ENCODE measurements at places on chromosomes 6 and 20. TPM values are rescaled to one million over a fixed set of nuclear protein-coding genes. Genes with fewer than 3 reads are reported as not detected.
A peak's percentile ranks its signal among the peaks of the same experiment; 100 is the strongest.

Gene DEFB114
- total RNA-seq, result not detected

- no peak for DNase-seq
Observed at GRCh38 chr6:169913096-169913638, 161.7 kb downstream of the ERMARD start.

DNA sequence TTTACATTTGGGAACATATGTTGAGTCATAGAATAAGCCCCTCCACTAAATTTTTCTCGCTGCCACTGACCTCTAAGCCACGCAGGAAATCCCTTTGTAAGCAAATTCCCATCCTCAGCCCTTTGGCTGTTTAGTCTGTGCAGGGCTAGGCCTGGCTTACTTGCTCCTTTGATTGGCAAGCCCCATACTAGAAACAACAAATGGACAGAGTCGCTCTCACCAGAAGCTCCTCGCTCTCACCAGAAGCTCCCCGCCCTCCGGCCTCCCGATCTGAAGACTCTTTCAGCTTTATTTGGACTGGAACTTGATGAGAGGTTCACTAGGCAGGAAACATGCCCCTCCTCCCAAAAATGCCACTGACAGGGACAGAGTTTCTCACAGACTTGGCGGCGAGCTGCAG lies 149.2 kb upstream of the EXOC2 start:
- no peak for DNase-seq

Gene GTF2H4
- total RNA-seq, result 70.5 TPM

- DNase-seq, result no peak
Observed at GRCh38 chr20:36392989-36393388, 86.8 kb downstream of the DLGAP4 start.

DNA sequence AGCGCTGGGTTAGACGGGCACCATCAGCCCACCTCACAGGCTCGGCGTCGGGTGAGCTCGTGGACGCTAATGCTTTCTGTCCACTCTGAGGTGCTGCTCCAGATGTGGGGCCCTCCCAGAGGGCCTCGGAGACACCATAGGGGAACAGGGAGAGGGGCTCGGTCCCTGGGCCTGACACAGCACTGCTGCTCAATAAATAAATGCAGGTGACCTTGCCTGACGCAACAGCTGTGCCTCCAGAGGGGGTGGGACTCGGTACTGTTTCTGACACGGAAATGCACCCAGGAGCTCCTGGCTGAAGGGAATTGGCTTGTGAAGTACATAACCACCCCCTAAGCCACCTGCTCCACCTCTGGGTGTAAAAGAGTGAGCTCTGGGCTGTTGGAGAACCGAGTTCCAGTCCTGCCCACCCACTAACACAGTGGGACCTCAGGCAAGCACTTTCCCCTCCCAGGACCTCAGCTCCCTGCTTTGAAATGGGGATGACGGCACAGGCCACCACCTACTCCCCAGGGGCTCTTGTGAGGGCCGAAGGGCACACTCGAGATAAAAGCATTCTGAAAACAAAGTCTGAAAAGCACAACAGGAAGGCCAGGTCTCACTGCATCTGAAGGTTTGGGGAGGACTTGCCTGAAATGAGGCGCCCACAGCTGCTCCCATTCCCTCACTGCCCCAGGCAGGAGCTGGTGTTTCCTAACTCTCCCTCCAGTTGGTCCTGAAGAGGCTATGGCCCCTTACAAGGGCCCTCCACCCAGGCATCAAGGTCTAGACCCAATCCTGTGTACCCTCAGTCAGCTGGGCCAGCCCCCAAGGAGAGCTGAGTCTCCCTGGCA lies 6.7 kb downstream of the KCNK15 start:
- DNase-seq, result no peak

GRCh38 chr20:57153238-57153905 lies 113.1 kb downstream of the BMP7 start:
- DNase-seq, result no peak

Gene NRN1
- total RNA-seq, result not detected

DNA sequence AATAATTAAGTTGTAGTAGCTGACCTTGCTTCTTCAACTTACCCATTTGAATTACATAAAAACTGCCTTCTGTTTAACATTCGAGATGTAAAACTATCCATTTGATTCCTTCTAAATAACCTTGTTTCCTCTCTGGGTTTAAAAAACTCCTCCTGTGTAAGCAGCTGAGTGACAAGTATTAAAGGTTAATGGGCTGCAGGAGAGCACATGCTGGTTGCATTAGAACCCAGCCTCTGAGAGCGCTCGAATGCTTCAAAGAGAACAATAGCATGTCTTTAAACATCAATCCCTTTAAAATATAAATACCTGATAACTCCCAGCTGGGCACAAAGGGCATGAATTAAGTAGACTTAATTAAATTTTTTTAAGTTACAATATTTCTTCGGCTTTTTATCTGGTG lies 215.8 kb downstream of the EYA4 start:
- DNase-seq, result no peak

GRCh38 chr6:89500611-89501010 lies 67.7 kb downstream of the ANKRD6 start:
- DNase-seq, result no peak

Gene RAET1L
- total RNA-seq, result 2.3 TPM

- peak; percentile 40 for DNase-seq
Observed at GRCh38 chr6:42224222-42225028, 6.8 kb upstream of the MRPS10 start.

Gene PI16
- 0.32 TPM for total RNA-seq

DNA sequence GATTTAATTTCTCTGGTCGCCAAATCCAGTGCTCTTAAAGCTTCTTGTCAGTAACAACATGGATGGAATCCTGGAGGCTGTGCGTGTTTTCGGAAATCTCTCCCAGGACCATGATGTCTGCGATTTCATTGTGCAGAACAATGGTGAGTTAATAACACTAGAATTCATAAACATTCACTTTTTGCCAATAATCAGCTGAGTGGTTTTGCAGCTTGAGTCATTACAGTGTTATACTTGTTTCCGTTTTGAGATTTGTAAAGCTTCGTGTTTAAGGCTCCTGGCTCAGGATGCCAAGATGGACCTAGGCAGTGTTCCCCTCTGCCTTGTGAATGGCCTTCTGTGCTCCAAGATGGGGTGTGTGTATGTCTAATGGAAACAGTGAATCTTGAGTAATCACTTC lies 113.8 kb downstream of the ARMC2 start:
- no peak for DNase-seq

GRCh38 chr6:42451333-42452170 lies at the start of gene TRERF1:
Gene TRERF1, minus strand, starts transcription at chr6:42451926. Its CDS starts 182,336 bp downstream, at chr6:42269590.
- peak; percentile 31 for DNase-seq

Gene L3MBTL1
- 42.3 TPM for total RNA-seq

Gene HLA-DRB5
- total RNA-seq, result 13.7 TPM

Gene BIRC7
- total RNA-seq, result not detected

DNA sequence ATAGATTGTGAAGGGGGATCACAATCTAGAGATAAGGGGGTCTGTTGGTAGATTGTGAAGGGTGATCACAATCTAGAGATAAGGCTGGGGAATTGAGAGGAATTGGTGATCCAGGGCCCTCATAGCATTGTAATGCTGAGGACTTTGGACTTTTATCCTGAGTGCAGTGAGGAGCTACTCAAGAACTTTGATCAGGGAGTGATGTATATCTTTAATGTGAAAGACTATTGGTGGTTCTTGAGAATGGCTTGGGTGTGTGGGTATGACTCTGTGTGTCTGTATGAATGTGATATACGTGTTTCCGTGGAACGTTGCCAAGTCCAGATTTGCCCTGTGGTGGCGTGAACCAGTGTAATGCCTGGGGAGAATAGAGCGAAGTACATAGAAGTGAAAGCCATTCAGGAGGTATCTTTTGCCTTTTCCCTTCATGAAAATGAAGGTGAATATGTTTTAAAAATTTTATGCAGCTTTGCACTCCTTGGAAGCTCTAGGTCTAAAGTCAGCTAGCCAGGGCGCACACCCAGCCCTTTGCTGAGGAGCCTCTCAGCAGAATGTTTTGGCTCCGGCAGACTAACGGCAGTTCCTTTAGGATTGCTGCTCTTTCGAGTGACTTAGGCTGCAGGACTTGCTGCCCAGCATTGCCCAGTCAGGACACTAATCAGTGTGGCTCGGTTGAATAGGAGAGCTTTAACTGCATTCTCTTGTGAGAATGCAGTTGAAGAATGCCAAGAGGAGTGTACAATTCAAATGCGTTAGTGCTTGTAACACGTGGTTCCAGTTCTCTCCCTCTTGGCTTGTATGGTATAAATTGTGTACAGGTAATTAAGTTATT lies 3.5 kb downstream of the ZFAND3 start:
- DNase-seq, result peak; percentile 52

GRCh38 chr6:98957450-98957849 lies 9.7 kb upstream of the FBXL4 start:
- peak; percentile 57 for DNase-seq

DNA sequence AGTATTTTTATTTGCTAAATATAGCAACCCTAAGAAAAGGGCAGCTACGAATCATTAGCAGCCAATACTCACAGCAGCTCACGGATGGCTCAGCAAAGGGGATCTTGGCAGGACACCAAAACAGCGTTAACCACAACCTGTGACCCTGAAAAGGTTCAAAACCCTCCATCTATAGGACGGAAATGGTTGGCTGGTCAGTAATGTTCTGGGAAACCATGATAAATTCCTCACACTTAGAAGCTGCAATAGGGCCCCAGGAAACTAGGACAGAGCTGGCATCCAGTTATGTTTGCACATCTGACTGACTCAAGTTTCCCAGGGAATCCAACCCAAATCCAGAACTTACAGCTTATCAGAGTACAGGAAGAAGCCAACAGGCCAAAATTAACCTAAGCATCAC lies 30.9 kb upstream of the PTPRT start:
- no peak for DNase-seq

DNA sequence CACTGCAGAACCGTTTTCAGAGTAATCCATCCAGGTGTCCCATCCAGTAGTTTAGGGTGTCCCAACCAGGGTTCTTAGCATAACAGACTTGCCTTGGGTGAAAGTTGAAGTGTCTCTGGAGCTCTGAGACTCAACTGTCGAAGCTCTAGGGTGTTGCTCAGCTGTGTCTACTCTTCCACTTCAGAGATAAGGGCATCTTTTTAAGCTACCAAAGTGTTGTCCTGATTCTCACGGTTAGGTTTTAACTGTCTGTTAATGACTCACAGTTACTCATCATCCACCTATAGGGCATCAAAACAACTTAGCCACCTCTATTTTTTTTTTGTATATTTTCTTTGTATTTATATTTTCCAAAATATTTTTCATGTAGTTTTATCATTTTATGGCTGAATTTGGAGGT lies 36.9 kb upstream of the TBX18 start:
- no peak for DNase-seq

- no peak for DNase-seq
Observed at GRCh38 chr6:44349904-44350649, 7.6 kb downstream of the SPATS1 start.

GRCh38 chr6:111844376-111844775 lies 28.9 kb downstream of the FYN start:
- no peak for DNase-seq

Gene TFAP2D
- total RNA-seq, result not detected

DNA sequence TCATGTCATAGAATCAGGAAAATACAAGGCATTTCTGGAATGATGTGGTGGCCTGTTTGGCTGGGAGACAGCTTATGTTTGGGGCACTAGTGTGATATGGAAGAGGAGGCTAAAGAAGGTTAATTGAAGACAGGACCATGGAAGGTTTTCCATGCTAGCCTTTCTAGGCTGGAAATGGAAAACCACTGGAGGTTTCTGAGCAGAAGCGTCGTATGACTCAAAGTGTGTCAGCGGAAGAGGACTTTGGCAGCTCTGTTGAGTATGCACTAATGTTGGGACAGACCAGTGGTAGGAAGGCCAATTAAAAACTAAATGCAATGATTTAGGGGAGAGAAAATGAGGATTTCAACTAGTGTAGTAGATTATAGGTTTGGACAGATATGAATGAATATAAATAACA lies 413.1 kb downstream of the PLCB1 start:
- DNase-seq, result no peak

DNA sequence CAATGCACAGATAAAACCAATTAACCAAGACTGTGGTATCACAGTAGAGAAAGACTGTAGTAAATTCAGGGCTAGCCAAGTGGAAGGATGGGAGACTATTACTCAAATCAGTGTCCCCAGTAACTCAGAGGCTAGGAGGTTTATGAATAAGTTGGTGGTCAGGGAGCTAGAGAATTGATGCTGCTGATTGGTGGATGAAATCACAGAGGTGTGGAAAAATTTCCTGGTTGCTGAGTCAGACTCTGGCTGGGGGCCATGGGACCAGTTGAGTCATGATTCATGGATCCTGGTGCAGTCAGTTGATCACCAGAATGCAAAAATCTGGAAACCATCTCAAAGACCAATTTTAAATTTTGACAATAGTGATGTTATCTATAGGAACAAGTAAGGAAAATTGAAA lies 555.9 kb downstream of the C6orf118 start:
- peak; percentile 6 for DNase-seq

DNA sequence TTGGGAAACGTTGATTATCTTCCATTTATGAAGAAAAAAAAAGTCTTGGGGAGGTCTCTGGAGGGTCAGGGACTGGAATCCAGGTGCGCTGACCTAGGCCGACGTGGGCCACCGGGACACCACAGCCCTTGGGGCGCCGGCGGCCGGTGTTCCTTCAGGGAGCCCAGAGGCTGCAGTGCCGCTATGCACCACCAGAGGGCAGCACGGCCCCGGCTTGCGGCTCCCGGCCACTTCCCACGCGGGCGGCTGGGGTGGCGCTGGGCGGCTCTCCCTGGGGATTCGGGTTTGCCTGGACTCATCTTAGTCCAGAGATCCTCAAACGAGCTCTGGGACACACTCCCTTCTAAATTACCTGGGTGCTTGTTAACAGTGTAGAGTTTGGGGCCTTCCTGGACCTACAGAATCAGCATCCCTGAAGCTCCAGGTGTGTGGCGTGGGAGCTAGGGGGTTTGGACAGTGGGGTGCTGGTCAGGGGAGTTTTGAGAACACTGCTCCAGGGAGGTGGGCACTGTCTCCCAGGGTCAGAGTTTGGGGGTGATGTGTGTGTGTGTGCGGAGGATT lies 23.0 kb upstream of the GTSF1L start:
- DNase-seq, result peak; percentile 97

Gene LTB
- 0.44 TPM for total RNA-seq

DNA sequence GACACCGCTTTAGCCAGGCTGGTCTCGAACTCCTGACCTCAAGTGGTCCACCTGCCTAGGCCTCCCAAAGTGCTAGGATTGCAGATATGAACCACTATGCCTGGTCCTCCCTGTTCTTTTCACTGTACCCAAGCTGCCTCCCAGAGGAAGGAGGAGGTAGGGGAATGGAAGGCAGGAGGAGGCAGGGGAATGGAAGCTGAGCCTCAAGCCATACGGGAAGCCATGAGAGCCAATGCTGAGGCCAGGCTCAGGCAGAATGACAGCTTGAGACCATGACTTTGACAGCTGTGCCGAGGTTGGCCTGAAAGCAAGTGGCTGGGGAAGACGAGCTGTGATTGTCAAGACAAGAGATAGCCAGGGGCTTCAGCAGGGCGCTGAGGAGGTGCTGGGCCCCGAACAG lies 13.6 kb upstream of the ZNF335 start:
- no peak for DNase-seq

Measured in Calu3 (cell line).